NCI-H1694 (cell line): ENCODE measurements at places on chromosomes 2 and 18.

DNA sequence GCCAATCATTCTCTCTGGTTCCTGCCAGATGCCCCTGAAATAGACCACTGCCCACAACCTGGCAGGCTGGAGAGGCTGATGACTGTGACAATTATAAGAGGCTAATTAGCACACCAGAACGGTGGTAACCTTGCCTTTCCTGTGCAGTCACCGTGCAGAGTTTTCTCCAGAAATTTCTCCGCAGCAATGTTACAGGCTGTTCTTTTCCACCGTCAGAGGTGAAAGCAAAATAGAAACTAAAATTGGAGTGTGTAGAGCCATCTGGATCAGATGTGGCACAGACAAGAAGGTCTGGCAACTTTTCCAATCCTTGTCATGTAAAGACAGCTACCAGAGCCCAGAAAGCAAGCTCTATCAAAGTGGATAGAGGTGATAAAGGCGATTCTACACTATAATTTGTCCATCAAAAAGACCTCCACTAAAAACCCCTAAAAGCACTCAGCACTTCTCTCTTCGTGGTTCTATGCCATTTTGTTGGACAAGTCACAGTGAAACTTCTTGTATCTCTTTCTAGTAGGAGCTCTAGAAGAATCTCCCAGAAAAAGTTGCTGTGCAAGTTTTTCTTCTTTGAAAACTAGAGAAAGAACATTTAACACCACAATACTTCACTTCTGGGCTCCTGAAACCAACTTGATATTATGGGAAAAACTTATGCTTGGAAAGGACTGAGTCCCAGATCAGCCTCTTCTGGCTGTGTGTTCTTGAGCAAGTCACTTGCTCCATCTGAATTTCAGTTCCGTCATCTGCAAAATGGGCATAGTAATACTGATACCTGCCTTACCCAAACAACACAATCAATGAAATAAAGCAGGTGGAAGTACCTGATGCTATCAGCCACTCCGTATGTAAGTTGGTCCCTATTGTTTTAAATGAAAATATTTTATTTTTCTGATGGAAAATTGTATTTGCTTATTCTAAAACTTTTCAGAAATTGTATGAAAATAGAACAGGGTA, 295.6 kb upstream of the DLGAP1 start:
- peak; percentile 31 for DNase-seq

GRCh38 chr2:95047629-95048510, 22.4 kb downstream of the MAL start:
- no peak for DNase-seq

DNA sequence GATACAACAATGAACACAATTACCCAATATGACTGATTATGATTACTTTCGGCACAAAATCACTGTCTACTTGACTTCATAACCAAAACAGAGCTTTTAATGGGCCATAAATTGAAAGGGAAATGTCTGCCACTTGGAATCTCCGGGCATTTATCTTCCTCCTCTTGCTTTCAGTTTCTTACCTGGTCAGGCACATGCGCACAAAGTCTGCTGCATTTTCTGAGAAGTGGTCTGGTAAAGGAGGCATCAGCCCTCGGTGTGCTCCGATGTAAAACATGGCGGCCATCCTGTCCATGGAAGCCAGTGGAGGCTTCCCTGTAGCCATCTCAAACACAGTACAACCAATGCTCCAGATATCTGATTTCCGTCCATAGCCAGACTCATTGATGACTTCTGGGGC, 62.0 kb downstream of the CCNT2 start:
- DNase-seq: no peak

- DNase-seq: no peak
Measured at GRCh38 chr2:221051162-221051561, 520.9 kb downstream of the EPHA4 start.

DNA sequence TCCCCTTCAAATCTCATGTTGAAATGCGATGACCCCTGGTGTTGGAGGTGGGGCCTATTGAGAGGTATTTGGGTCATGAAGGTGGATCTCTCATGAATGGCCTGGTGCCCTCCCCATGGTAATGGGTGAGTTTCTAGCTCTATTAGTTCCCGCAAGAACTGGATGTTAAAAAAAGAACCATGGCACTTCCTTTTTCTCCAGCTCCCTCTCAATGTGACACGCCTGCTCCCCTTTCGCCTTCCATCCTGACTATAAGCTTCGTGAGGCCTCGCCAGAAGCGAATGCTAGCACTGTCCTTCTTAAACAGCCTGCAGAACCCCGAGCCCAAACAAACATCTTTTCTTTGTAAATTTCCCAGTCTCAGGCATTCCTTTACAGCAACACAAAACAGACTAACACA, 303.2 kb upstream of the REV1 start:
- no peak for DNase-seq

DNA sequence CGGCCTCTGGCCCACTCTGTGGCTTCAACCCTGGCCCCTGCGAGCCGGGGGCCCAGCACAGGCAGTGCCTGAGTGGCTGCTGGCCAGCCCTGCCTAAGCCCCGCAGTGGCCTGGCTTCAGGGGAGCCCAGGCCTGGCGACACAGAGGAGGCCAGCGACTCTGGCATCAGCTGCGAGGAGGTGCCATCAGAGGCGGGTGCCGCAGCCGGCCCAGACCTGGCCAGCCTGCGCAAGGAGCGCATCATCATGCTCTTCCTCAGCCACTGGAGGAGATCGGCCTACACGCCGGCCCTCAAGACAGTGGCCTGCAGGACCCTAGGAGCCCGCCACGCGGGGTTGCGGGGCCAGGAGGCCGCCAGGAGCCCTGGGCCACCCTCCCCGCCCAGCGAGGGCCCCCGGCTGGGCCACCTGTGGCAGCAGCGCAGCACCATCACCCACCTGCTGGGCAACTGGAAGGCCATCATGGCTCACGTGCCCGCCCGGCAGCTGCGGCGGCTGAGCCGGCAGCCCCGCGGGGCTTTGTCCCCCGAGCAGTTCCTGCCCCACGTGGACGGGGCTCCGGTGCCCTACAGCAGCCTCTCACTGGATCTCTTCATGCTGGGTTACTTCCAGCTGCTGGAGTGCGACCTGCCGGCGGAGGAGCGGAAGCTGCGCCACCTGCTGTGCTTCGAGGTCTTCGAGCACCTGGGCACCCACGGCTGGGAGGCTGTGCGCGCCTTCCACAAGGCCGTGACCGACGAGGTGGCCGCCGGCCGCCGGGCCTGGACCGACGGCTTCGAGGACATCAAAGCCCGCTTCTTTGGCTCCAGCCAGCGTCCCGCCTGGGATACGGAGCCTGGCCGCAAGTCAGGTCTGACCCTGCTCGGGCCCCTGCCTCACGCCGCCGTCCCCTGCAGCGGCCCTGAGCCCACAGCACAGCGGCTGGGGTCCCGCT, 7.5 kb upstream of the KLHL30 start:
- no peak for DNase-seq

- no peak for DNase-seq
Measured at GRCh38 chr2:9644603-9645002, 13.8 kb upstream of the YWHAQ start.

- DNase-seq: no peak
Measured at GRCh38 chr18:2641638-2642037, 13.9 kb upstream of the SMCHD1 start.

- no peak for DNase-seq
Measured at GRCh38 chr2:111169268-111169667, 48.6 kb downstream of the BCL2L11 start.

- DNase-seq: no peak
Measured at GRCh38 chr2:121699421-121700333, 37.0 kb downstream of the NIFK start.

GRCh38 chr2:139031722-139032121, 251.5 kb upstream of the NXPH2 start:
- no peak for DNase-seq

DNA sequence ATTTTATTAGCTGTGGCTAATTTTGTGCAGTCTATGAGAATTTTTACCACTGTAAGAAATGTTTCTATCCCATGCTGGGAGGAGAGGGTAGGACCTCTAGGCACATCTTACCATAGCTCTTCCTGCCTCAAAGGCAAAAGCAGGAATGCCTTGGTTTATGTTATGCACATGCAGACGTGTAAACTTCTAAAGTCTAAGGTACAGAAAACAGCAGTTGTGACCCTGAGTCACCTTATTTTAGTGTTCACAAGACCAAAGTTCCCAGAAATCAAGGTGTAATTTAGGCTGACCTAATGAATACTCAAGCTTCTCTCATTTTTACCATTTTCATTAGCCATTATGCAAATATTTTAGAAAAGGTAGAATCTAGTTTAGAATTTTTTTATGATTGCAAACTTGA, 15.4 kb upstream of the WIPF1 start:
- DNase-seq: no peak

DNA sequence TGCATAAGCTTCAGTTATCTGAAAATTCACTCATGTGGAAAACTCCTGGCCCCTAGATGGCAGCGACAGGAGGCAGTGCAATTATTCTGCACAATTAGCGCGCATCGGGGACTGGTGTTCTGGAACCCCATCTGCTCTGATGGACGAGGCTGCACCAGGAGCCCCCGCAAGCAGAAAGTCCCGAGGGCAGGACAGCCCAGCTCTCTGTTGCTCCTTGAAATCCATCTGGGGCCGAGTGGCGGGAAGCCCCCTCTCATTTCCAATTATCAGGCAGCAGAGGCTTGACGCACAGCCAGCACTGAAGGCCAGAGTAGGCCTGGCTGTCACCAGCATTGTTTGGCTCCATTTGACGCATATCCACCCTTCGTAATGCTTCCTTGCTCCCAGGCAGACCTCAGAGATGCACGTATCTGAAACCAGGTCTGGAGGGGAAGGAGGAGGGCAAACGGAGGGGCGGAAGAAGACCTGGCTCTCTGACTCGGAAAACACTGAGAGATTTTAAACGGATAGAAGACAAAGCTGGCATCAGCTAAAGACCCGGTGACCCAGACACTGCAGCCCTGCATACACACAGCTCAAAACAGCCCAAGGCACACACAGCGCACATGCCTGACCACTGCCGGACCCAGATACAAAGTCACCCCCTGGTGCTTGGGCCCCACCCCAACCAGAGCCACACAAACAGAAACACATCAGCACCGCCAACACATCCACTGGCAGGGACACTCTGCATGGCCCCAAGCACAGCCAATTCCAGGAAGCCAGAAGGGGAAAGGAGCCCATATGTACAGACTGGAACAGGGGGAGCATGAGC, 69.8 kb downstream of the TNS1 start:
- peak; percentile 97 for DNase-seq

- DNase-seq: no peak
Measured at GRCh38 chr18:76142611-76143010, 352.4 kb downstream of the ZNF516 start.

- no peak for DNase-seq
Measured at GRCh38 chr2:12618576-12618975, 98.2 kb upstream of the TRIB2 start.

DNA sequence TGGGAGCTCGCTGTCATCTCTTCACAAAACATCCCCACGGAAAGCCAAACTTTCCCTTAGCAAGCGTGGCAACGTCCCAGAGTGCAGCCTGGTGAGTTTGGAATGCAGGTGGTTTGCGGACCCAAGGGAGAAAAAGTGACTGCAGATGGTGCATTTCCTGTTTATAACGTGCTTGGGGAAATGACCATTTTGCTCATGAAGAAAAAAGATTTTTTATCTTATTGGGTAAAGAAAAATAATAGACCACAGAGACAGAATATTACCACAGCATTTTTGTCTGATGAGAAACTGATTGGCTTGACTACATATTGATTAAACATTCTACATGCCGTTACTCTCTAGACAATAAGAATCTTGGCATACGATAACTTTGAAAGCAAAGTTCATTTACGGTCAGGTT, 136.5 kb downstream of the COPS8 start:
- DNase-seq: no peak

DNA sequence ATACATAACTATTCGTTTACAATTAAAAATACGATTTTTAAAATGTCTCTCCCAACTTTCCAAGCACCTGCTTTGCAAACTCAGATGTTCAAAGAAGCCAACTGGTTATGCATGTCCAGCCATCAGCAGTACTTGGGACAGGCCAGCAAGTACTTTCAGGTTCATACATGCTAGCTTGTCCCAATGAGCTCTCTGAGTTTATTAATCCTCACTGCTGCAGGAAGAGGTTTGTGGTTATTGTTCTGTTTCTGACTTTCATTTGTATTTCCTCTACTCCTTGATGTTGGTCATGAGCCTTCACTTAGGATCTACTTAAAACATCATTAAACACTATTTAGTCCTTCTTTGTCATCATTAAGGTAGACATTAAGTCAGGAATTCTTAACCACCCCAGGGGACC, 374.1 kb downstream of the LRATD1 start:
- DNase-seq: no peak

DNA sequence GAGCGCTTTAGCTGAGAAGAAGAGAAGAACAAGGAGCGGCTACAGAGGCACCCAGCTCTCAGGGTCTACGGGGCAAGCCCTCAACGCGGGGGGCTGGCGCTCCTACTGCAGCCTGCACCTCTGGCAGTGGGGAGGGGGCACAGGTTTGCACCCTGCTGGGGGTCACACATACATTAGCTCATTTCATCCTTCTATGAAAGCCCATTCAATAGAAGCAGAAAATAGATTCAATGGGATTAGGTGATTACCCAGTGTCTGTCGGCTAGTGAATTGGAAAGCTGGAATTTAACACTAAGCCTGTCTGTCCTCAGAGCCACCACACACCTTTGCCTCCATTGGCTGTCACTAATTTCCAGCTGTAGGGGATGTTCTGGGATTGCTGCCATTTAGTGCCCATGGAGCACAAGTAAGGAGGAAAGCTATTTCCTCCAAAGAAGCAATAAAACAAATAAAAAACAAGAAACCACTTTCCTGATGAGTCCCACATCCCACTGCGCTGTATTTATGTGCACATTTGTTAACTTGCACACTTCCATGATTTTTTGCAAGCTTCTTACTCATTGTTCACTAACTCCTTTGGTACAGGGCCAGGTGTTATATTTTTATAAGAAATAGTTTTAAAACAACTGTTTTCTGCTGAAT, 319.6 kb upstream of the REV1 start:
- DNase-seq: no peak

DNA sequence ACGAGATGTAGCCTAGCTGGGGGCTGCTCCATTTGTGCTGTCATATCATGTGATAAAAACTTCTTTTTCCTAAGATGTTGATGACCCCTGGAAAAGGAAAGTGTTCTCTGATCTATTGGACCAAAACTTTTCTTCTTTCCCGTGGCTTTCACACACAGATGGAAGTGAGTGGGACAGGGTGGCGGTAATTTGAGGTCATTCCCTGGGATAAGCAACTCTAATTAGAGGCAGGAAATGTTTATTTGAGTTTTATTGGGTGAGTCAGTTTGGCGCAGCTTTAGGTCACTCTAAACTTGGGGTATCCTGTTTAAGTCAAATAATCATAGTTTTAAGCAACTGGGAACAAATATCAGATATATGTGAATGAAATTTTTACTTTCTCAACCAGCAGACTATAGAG, 221.0 kb upstream of the EPAS1 start:
- no peak for DNase-seq

DNA sequence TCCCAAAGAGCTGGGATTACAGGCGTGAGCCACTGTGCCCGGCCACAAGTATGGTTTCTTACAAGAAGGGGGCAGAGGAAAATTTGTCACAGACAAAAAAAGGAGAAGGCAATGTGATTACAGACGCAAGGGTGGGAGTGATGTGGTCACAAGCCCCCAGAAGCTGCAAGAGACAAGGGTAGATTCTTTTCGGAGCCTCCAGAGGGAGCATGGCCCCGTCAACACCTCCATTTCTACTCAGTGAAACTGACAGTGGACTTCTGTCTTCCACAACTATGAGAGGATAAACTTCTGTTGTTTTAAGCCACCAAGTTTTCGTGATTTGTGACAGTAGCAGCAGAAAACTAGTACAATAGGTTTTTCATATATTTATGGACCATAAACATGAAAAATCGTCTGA, 2.1 kb upstream of the TCF7L1 start:
- no peak for DNase-seq

- no peak for DNase-seq
Measured at GRCh38 chr2:30756971-30757370, 50.3 kb downstream of the CAPN13 start.
